ENCODE measurements at places on chromosomes 16 and 17. TPM values are rescaled to one million over a fixed set of nuclear protein-coding genes. Genes with fewer than 3 reads are reported as not detected.

Gene KRT20
- total RNA-seq, result not detected

Gene ARL5C
- total RNA-seq, result not detected

Gene CYGB
- total RNA-seq, result 0.40 TPM

Gene PITPNM3
- 0.74 TPM for total RNA-seq

Gene GUCY2D
- not detected for total RNA-seq

Gene EFTUD2
- total RNA-seq, result 226 TPM

Gene GDPD3
- 0.81 TPM for total RNA-seq

Gene NACA2
- total RNA-seq, result not detected

Gene CCL5
- not detected for total RNA-seq

All from pulmonary artery endothelial cell (primary cell).